ENCODE measurements at places on chromosomes 7 and 10. TPM values are rescaled to one million over a fixed set of nuclear protein-coding genes. Genes with fewer than 3 reads are reported as not detected.

DNA sequence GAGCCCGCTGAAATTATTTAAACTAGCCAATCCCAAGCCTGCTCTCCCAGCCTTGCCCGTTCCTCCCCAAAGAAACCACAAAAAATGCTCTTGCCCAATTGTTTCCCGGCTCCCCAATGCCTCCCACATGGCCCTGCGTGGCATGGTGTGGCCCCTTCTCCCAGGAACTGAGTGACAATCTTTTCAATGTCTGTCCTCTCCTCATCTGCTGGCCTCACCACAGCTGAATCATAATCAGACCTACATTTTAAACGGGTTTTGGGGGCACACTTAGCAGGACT is 201.5 kb downstream of the PRPF18 start:
- DNase-seq, result no peak

PSD gene
- total RNA-seq, result 0.75 TPM

DNA sequence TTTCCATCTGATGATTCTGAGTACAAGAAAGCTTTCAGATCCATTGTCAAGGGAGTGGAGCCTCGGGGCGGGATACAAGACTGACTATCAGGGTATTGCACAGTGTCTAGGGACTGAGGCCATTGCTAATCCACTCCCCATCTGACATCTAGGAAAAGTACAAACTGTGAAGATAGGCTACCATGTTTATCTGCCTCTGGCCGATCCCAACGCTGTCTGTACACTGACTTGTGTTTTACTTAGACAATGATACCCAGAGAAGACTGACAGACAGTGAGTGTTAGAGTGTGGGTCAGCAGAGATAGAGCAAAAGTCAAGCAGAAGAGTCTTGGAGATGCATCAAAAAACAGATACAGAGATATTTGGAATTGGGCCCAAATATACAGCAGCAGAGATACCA is 3.1 kb upstream of the SLC13A4 start:
- DNase-seq, result no peak

SPDYE9 gene
- not detected for total RNA-seq

DNA sequence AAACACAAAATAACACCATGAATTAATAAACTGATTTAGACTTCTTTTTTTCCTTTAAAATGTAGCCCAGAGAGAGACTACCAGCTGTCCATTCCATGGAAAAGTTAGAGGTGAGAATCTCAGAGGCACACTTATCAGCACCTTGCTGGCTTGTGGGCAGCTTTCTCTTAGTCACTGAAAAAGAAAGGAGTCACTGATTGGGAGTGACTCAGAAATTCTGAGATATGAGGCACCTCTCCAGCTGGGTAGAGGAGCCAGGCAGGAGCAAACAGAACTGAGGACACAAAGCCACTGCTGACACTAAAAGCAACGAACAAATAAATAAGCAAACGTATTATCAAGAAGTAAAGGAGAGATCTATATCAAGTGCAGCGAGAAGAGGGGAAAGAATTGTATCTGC is 310.6 kb downstream of the PARD3 start:
- peak; percentile 61 for DNase-seq
